ENCODE measurements at places on chromosomes 2 and 18. TPM values are rescaled to one million over a fixed set of nuclear protein-coding genes. Genes with fewer than 3 reads are reported as not detected.

DNA sequence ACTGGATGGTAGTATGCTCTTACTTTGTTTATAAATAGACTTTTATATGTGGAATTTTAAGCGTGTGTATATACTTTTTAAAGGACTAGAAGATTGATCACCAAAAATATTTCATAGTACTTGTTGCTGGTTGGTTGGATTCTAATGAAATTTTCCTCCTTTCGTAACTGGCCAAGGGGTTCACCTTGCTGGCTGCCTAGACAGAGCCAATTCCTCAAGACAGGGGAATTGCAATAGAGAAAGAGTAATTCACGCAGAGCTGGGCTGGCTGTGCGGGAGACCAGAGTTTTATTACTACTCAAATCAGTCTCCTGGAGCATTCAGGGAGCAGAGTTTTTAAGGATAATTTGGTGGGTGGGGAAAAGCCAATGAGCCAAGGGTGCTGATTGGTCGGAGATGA is 70.7 kb downstream of the SNORC start:
- DNase-seq = no peak

DNA sequence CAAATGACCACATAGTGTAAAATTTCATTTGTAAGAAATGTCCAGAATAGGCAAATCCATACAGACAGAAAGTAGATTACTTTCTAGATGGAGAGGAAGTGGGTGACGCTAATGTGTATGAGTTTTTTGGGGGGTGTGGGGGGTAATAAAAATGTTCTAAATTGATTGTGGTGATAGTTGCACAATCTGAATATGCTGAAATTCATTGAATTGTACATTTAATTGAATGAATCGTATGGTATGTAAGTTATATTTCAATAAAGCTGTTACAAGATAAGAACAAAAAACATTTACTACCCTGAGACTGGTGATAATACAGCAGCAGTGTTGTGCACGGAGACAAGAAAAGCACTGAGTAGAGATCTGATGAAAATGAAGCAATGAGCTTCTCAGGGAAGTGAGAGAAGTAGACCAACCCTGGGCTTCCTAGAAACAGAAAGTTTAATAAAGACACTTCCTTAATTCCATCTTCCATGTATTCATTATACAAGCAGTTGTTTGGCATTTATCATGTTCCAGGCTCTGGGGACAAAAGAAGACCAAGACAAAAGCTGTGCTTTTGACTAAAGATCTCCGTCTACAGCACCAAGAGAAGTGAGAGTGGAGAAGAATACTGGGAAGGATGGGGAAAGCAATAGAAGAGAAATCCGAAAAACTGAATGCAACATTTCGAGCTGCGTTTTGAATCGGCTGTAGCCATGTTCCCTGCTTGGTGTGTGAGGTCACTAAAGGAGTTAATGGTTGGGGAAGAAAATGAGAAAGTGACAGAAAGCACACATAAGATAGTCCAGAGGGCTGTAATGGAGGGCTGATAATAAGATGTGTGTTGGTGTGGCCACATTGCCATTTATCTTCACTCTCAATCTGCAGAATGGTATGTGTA is 1.8 kb upstream of the PDE11A start:
- no peak for DNase-seq

GRCh38 chr2:71330155-71330554 is 1.4 kb upstream of the ZNF638 start:
- DNase-seq = no peak

GRCh38 chr18:61435064-61435652 is 101.9 kb downstream of the CDH20 start:
- no peak for DNase-seq

NEMP2 gene
- 1.0 TPM for total RNA-seq

- DNase-seq = no peak
Observed at GRCh38 chr2:88959480-88960204, 268.2 kb downstream of the RPIA start.
